ENCODE measurements at places on chromosomes 5 and 9.

DNA sequence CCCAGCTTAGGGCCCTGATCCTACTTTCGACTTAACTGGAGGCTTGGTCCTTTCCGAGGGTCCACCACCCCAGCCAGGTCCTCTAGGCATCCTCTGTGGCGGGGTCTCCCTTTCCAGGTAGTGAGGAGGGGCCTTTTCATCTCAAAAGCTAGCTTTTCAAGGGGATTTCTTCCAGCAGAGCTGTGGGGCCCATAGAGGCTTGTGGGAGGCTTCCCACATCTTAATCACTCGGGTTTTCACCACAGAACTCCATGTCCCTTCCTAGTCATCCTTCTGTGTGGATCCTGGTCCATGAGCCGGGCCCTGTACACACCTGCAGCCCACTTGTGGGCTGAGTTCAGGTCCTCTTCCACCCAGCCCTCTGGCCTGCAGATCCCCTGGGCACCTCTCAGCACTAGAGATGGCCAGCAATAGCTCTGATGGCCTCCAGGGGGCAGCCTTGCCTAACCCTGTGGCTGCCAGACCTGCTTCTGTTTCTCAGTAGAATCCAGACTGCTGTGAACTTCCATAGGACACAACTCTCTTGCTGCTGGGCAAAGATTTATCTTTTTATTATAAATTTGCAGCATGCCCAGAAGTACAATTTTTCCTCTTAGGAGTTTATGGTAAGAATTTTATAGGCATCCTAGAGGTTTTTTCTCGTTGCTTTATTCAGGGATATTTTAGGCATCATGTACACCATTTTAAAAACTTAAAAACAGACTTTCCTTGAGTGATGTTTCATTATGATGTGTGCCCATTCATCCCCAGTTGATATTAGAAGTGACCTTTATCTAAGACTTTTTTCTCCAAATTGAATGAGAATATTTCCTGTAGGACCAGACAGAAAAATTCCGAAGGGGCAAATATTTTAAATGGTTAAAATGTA lies 208.9 kb downstream of the TRIO start:
- peak; percentile 61 for DNase-seq

DNA sequence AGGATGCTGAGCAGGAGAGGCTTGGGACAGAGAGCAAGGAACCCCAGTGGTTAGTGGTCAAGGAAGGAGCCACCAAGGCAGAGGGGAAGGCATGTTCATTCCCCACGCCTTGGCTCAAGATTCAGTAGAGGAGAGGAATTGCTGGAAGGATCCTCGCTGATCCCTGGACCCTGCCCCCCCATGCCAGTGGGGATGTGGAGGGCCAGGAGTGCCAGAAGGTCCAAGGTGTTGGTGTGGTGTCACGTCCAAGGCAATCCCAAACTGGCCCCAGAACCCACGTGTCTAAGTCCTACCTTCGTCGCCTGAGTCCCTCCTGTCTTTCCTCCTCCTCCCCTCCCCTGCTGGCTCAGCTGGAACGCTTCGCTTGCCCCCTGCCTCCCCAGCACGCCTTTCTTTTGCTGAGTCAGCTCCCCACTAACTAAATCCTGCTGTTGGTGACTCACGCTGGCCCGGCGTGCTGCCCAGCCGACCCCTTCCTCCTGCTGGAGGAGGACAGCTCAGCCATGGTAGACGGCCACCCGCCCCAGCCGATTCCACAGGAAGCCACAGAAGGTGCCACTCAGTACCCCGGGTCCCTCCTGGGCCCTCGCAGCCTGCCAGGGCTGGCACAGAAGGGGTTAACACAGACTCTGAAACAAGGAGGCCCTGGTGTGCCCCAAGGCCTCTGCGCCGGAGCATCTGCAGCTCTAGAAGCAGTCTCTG lies 37.6 kb upstream of the ORM1 start:
- DNase-seq = no peak

GRCh38 chr5:651296-652022 lies 39.3 kb downstream of the CEP72 start:
- no peak for DNase-seq

GRCh38 chr5:109653561-109654239 lies 36.0 kb upstream of the MAN2A1 start:
- no peak for DNase-seq

- DNase-seq = peak; percentile 17
Observed at GRCh38 chr9:123081824-123082223, 48.4 kb downstream of the GPR21 start.

- no peak for DNase-seq
Observed at GRCh38 chr5:11504886-11505193, 399.4 kb downstream of the CTNND2 start.

DNA sequence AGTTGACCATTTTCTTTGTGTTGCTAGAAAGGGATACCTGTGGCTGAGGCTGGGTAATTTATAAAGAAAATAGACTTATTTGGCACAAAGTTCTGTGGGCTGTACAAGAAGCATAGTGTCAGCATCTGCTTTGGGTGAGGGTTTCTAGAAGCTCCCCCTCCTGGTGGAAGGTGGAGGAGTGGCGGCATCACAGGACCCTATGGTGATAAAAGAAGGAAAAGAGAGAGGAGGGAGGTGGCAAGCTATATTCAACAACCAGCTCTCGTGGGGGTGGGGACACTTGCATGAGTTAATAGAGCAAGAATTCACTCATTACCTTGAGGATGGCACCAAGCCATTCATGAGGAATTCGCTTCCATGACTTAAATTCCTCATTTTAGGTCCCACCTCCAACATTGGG lies 2041.4 kb upstream of the CDH9 start:
- no peak for DNase-seq

DNA sequence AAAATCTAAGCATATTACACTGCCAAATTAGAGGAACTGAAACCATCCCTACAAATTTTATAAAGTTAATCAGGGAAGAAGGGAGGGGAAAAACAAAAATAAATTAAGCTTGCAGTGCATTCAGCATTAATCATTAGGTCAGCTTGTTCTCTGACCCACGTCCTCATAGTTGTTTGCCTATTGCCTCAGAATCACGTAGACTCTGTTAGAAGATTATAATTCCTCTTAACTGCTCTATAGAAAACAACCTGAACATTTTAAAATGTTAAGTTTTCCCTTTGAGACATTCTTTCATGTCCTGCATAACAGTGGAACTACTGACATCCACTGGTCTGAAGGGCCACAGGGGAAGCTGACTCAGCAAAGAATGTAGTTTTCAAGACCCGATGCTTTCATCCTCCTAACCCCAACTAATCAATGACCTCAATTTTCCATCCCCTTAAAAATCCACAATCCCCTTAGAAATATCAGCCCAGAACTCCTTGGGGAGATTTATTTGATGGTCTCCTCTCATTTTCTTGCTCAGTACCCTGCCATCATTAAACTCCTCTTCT lies 112.4 kb downstream of the FBXO4 start:
- no peak for DNase-seq

- DNase-seq = no peak
Observed at GRCh38 chr9:88258024-88258423, 119.7 kb upstream of the SPATA31C2 start.

GRCh38 chr5:68172314-68172713 lies 43.2 kb upstream of the PIK3R1 start:
- no peak for DNase-seq

DNA sequence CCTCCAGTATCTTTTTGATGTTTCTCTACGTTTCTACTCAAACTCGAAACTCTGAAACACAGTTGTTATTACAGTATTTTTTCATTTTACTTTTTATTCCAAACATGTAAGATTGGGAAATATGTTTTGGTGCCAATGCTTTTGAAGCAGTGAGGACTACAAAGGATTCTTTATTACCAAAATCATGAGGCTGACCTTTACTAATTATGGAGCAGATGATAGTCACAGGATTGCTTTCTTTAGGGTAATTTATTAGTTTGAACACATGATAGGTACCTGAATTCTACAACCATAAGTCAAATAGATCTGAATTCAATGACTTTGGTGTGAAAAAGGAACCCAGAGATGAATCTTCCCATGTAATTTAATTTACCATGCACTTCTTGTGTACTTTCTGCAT lies 2015.1 kb upstream of the C9orf72 start:
- no peak for DNase-seq

DNA sequence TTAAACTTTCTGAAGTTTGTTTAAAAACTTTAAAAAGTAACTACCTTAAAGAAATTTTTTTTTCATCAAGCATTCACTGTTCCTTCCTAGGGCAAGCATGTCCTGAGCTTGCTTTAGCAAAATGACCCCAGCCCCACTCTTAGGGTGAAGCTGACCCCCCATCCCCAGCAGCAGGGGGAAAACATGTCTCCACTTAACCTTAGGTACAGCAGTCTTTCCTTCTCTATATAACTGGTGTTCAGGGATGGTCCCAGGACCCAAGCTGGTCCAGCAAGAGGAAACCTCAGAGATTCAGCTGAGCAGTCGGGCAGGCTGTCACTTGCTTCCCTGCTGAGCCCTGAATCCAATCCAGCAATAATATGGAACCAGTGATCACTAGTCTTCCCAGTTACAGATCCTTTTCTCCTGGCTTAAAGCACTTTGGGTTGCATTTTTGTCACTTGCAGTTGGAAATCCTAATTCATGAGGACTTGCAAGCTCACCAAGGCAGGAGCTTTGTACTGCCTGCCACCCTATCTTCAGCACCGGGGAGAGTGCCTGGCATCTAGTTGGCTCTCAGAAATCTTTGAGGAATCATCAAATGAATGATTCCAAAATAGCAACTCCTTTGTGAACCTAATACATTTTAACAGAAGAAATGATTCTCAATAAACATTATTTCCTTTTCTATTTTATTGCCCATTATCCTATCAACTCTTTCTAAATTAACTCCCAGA lies 91.2 kb downstream of the FSTL4 start:
- DNase-seq = no peak

DNA sequence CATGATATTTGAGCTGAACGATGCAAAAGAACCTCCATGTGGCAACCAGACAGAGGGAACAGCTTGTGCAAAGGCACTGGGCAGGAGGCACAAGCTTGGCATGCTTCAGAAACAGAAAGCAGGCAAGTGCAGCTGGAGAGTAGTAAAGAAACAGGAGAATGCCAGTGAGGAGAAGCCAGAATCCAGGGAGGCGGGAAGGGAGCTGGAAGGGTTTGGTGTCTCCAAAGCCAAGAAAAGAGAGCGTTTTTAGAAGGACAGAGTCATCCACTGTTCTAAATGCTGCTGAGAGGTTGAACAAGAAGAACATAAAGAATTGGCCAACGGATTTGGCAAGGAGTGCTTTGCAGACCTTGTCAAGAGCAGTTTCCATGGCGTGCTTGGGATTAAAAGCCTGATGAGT lies 124.7 kb downstream of the TLE1 start:
- no peak for DNase-seq

DNA sequence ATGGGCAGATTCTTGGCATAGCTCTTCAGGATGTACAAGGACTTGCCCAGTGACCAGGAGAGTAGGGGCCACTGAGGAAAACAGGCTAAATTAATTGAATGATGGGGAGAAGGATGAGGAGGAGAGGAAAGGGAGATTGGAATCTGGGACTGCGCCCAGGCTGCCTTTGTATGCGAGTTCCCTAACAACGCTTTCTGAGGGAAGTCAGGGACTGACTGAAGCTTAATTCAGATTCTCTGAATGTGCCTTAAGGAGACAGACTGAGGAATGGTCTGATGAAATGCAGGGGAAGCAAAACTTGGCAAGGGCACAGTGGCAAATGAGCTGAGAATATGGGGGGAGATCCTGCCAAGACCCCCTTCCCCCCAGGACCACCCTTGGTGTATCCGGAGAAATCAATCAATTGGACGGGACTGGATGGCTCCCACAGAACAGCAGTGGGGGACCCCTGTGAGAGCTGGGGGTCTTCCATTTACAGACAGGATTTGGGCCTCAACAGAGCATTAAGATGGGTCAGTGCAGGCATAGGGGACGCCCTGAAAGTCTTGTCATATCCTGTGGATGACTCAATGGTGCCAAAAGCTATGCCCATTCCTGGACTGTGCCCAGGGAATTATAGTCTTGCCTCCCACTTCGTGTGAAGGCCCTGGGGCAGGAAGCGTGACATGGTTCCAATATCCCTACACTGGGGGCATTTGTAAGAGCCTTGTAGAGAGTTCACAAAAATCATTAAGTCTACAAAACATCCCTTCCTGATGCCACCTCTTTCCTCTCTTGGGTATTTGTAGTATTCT lies 215.5 kb upstream of the TNC start:
- DNase-seq = no peak

DNA sequence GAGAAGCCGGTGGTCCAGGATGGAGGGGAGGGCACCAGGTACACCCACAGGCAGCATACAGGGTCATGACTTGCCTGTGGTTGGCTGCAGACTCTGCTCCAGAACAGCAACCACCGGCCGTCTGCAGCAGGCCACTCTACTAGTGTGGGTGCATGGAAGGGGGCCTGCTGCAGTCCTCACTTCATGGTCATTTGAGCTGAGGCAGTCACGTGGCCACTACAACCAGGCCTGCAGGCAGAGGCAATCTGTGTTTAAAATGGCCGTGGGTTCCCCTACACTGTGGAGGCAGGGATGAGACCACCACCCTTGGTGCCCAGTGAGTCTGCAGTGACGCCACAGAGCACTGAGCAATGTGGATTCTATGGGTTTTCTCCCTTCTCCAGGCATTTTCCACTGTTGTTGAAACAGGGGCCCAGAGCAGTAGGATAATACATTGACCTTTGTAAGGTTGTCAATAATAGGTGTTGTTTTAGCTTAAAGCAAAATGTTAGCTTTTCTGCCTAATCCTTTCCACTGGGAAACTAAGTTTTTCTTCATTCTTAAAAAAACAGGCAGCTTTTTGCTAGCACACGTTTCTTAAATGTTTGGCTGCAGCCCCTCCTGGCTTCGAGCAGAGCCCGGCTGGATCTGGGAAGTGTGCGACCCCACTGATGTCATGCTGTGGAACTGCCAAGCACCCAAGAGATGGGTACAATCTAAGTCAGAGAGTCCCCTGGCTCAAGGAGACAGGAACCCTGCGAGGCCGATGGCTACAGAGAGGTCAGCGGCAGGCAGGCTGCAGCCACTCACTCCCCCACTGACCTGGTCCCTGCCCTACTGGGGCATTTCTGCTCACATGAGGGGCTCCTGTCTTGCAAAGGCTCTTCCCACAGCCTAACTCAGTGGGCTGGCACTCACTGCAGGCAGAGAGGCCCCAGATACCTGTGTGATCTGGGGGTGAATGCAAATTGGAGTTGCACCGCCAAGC lies 21.2 kb downstream of the GADD45G start:
- DNase-seq = no peak

DNA sequence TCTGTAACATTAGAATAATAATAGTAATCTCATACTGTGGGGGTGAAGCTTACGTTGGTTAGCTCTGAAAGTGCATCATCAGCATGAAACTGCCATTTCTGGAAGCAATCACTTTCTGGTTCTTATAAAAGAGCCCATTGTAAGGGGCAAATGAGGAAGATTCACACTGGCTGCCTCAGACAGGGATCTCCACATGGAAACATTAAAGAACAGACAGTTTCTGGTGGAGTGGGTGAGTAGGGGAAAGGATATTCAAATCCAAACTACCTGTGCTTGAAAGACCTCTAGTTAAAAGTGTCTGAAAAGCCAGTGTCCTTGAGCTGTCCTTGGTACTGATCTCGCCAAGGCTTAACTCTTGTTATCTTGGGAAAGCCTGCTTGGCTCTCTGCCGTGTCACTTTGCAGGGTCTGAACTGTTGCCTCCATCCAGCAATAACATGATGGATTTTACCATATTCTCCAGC lies 19.1 kb upstream of the SLC31A2 start:
- DNase-seq = no peak

- no peak for DNase-seq
Observed at GRCh38 chr5:68593211-68593671, 377.7 kb downstream of the PIK3R1 start.

GRCh38 chr5:68821056-68821455 lies 272.8 kb upstream of the SLC30A5 start:
- no peak for DNase-seq

- DNase-seq = no peak
Observed at GRCh38 chr9:131480258-131480657, 22.5 kb upstream of the POMT1 start.

- DNase-seq = no peak
Observed at GRCh38 chr9:33133186-33133585, 34.0 kb downstream of the B4GALT1 start.

- no peak for DNase-seq
Observed at GRCh38 chr5:19923742-19924141, 64.3 kb downstream of the CDH18 start.
